ENCODE measurements at places on chromosomes 3 and 15. TPM values are rescaled to one million over a fixed set of nuclear protein-coding genes. Genes with fewer than 3 reads are reported as not detected.

Gene PATL2
- 24.8 TPM for polyA plus RNA-seq

Gene PLAAT1
- not detected for polyA plus RNA-seq

Gene TUSC7
- not detected for polyA plus RNA-seq

Gene OXTR
- not detected for polyA plus RNA-seq

Gene PLSCR1
- polyA plus RNA-seq = 67.8 TPM

Gene WDR53
- 28.6 TPM for polyA plus RNA-seq

Gene LHFPL4
- 0.06 TPM for polyA plus RNA-seq

Gene PLCH1
- polyA plus RNA-seq = 0.11 TPM

Gene TP63
- polyA plus RNA-seq = not detected

Gene SLC9C1
- polyA plus RNA-seq = not detected

Gene CTXND1
- polyA plus RNA-seq = not detected

Gene ITPKA
- not detected for polyA plus RNA-seq

Gene PLSCR4
- polyA plus RNA-seq = 0.41 TPM

Gene CMTM8
- polyA plus RNA-seq = 2.0 TPM

Gene CPNE4
- polyA plus RNA-seq = not detected

Gene HIGD1A
- polyA plus RNA-seq = 159 TPM

Gene SCAMP5
- polyA plus RNA-seq = not detected

Gene ARPIN
- polyA plus RNA-seq = not detected

Gene GUCA1C
- polyA plus RNA-seq = not detected

Gene CSTA
- polyA plus RNA-seq = 4.1 TPM

Gene P2RY1
- polyA plus RNA-seq = 1.1 TPM

Gene SPTSSB
- polyA plus RNA-seq = 153 TPM

Gene PLIN1
- polyA plus RNA-seq = not detected

Gene IMPG2
- not detected for polyA plus RNA-seq

Gene ALS2CL
- polyA plus RNA-seq = not detected

Gene PPIB
- 950 TPM for polyA plus RNA-seq

Gene GP5
- polyA plus RNA-seq = not detected

Gene CIDEC
- not detected for polyA plus RNA-seq

Gene SPATA12
- polyA plus RNA-seq = not detected

Gene FOXB1
- 0.07 TPM for polyA plus RNA-seq

Gene SCG3
- not detected for polyA plus RNA-seq

Gene ADAMTSL3
- not detected for polyA plus RNA-seq

Gene TM4SF18
- polyA plus RNA-seq = not detected
